ENCODE measurements at places on chromosomes 13 and 19.

GRCh38 chr13:88097541-88097940, 426.4 kb downstream of the SLITRK5 start:
- peak; percentile 10 for DNase-seq

GRCh38 chr13:43116242-43116641, 92.9 kb downstream of the DNAJC15 start:
- DNase-seq: no peak

DNA sequence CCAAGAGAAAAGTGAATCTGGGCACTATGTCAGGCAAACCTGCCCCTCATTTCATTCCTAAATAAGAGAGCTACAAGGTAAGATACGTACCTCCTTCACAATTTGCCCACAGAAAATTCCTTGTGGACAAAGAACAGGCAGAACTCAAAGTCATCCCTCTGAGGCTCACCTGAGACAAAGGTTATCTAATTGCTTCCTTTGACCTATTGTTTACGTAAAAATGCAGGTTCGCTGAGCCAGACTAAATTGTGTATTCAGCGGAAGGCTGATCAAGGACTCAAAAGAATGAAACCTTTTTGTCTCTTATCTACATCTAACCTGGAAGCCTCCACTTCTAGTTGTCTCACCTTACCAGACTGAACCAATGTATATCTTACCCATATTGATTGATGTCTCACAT, 213.3 kb downstream of the POSTN start:
- DNase-seq: no peak

DNA sequence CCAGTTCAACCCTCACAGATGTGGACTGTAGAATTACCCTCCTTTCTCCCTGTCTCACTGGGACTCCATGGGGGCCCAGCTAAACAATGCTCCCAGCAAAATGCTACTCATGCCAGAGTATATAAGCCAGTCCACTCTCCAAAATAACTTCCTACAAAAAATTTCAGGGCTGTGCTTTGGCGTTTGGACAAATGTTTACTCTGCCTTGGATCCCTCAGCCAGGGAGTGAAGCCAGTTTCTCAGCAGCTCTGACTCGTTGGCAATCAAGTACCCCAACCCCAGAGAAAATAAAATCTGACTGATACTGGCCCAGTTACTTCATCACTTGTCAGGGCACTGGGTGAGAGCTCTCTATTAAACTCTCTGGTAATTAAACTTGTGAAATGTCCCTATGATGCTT, 250.4 kb downstream of the TSHZ3 start:
- DNase-seq: no peak

DNA sequence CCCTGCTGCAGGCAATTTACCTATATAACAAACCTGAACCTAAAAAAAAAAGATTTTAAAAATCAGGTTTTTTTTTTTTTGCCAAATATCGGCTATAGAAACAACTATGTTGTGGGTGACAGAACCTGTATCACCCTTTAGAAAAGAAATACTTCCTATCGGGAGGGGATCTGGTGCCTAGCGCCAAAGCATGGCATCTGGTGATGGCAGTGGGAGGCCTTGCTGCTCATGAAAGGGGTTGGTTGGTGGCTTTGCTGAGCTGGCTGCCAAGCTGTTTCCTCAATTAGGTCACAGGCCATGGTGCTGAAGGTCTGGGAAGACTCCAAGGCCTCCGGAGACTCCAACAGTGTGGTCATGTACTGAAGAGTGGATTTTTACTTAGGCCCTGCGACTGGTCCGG, 328.5 kb downstream of the KLF5 start:
- DNase-seq: no peak

DNA sequence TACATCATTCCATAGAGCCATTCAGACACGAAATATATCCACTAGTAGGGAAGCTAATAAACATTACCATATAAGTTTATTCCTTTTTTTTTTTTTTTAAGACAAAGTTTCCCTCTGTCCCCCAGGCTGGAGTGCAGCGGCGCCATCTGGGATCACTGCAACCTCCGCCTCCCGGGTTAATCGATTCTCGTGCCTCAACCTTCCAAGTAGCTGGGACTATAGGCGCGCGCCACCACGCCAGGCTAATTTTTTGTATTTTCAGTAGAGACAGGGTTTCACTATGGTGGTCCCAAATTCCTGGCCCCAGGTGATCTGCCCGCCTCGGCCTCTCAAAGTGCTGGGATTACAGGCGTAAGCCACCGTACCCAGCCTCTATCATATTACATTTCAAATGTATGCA, 612 bp upstream of the ZNF154 start:
- no peak for DNase-seq

GRCh38 chr13:25800523-25800922, 251.3 kb downstream of the SHISA2 start:
- no peak for DNase-seq

GRCh38 chr13:42047561-42048341, 697 bp upstream of the DGKH start:
- no peak for DNase-seq

DNA sequence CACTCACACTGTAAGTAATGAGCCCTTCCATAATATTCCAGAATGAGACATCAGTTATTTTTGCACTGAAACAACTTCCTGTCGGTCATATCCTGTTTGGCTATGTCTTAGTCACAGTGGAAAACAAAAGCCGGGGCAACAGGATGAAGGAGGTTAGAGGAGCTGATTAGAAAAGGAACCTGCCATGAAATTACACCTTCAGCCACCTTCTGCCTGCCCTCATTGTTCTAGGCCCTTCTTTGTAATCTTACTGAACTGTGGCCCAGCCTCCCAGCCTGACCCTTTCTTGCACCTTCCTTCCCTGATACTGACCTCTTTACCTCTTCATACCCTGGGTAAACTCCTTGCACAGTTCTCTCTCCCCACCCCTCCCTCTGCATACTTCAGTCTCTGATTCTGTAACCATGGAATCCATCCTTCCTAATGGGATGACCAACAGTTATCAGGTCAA, 67.3 kb downstream of the DOCK9 start:
- peak; percentile 37 for DNase-seq

DNA sequence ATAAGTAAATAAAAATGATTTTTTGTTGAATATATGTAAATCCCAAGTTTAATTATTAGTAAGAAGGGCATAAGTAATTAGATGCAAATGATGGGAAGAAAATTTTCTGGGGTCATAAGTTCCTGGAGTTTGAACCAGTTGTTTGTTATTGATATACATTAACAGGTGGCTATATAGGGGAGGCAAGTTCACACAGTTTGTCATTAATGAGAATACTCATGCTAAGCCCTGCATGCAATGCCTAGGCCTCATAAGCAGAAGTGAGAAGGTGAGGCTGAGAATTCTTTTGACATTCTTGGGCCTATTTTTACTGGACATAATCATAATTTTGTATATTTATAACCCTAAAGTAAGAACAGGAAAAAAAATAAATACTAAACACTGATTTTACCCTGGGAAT, 1210.7 kb upstream of the PCDH9 start:
- DNase-seq: no peak

DNA sequence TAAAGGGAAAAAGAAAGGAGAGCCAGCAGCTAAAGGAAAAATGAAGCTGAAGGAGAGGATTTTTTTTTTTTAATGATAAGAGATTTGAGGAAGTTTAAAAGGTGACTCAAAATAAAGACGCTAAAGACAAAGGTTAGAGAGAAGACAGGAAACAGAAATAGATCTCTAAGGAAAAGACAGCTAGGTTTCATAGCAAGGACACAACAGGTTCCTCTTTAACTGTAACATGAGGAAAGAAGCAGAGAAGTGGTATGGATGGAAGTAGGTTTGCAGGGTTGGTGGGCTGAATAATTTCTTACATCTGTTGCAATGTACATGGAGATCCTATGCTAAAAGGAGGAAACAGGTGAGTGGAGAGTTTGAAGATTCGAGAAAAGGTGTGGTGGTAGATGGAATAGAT, 107.5 kb downstream of the MYCBP2 start:
- DNase-seq: peak; percentile 15

GRCh38 chr19:52710538-52710937, 24.3 kb downstream of the ZNF611 start:
- DNase-seq: no peak

- no peak for DNase-seq
Observed at GRCh38 chr19:33502521-33502920, 19.1 kb downstream of the PEPD start.

DNA sequence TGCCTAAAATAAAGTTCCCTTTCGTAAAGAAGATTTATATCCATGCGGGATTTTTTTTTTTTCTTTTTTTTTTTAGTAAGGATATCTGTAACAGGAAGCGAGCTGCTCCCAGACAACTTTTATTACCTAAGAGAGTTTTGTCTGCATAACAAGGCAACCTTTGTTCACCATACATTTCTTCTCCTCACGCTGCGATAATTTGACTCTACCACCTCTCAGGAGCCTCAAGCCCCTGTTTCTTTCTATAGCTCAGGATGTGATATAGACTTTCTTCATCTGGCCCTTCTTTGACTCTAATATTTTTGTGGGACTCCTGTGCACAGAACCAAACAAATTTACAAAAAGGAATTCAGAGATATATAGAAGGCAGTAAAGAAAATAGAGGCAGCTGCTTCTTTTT, 1053.7 kb upstream of the SPRY2 start:
- DNase-seq: no peak

DNA sequence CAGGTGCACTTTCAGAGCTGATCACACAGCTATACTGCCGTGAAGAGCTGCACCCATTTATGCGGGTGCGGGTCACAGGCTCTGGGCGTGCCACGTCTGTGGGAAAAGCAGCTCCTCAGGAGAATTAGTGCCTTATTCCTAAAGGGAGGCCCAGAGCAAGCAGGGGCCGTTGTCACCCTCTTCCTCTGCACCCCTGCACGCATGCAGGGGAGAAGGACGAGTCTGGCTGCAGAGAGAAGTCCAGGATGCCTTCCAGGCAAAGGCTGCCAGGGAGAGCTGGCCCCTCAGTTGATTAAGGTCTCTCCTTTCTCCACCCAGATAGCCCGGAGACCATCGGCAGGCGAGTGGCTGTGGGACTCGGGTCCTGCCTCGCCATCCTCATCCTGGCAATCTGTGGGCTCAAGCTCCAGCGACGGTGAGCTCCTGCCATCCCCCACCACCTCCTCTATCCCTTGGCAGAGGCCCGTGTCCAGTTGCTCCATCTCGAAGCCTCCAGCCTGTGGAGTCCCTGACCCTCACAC, 3.1 kb upstream of the FFAR1 start:
- no peak for DNase-seq

DNA sequence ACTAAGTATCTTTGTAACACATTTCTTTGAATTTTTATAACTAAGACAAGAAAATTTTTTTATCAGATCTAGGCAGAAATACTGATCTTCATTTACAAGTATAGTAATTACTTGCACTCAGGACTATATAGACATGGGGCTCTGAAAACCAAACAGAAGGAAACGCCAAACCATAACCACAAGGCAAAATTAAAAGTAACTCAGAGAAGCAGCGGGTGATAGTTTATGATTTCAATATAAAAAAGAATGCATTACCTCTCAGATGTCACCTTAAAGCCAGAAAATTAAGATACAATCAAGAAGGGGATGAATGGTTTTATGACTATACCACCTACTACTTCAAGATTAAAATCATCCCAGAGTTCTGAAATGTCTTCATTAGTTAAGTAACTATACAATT, 6.7 kb downstream of the SHISA2 start:
- DNase-seq: no peak

DNA sequence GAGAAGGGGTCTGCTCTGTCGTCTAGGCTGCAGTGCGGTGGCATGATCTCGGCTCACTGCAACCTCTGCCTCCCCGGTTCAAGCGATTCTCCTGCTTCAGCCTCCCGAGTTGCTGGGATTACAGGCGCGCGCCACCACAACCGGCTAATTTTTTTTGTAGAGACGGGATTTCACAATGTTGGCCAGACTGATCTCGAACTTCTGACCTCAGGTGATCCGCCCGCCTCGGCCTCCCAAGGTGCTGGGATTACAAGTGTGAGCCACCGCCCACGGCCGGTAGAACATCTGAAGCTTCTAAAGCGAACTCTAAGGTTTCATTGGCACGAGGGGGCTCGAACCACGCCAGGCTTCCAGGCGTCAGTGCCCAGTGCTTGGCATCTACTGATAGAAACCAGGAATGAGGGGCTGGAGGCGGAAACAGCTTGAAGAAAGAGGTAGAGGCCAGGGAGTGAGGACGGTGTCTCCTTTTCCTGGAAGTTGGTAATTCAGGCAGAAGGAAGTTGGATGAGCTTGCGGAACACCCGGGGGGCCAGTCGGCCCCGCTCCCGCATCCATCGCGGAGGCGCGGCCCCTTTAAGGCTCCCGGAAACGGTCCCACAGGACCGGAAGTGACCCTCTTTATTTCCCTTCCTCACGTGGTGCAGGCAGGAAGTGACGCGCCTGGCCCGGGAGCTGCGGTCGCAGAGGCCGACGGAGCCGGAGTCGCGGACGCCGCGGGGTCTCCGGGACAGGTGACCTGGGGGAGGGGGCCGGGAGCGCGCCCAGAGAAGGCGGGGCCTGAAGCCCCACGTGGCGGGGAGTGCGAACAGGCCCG, at the start of gene CCDC9:
CCDC9 (plus strand) TSS at position 647 of the 814 bp plus-strand sequence. CDS start 1,876 bp downstream, outside the sequence.
- DNase-seq: peak; percentile 97

DNA sequence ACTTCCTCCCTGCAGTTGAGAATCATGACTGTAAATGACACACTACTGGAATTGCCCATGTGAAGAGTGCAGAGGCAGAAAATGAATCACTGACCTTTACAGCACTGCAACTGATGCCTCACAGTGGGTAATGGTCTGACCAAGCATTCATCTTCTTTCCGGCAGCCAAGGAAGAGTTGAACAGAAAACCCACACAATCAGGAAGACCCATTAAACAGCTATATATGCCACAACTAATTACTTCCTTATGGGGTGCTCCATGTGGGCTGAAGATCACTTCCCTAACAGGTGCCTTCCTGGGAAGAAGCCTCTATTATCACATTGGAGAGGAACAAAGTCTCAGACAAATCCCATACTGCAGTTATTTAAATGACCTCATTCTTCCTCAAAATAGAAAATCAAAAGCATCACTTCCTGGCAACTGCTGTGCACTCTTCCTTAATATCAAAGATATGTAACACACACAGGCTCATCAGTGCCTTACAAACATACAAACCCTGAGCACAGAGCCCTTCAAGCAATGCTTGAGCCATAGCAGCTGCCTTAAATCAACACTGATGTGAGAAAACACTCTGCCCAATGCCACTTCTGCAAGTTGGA, 45.8 kb downstream of the RUBCNL start:
- no peak for DNase-seq

DNA sequence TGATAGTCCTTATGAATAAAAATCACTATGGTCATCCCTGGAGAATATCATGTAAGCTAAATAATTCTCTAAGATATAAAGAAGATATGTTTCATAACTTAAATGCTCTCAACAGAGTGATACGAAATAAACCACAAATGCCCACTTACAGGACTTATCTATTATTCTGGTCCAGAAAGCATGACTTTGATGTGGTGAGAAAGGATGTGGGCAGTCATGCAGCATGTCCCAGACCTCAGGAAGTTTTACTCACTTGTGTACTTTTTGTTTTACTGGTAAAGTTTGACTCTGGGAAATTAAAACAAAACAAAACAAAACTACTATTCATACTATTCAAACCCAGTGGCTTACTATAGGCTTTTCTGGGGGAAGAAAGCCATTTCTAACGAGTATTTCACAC, 483.2 kb upstream of the SLITRK6 start:
- no peak for DNase-seq

- DNase-seq: no peak
Observed at GRCh38 chr13:110132225-110132982, 174.6 kb downstream of the COL4A1 start.
